ENCODE measurements at places on chromosomes 5 and 9.

DNA sequence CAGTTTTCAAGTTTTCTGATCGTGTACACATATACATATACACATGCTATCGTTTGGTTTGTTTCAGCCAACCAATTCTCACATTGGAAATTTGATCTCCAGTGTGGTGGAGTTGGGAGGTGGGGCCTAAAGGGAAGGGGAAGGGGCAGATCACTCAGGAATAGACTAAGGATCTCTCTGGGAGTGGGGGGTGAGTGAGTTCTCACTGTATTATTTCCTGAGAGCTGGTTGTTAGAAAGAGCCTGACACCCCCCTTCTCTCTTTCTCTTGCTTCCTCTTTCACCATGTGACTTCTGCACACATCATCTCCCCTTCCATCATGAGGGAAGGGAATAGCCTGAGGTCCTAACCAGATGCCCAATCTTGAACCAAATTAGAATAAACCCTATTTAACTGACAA, 551.7 kb downstream of the MAT2B start:
- DNase-seq = no peak

GRCh38 chr9:133045132-133045531, 14.3 kb downstream of the GTF3C5 start:
- DNase-seq = no peak

- no peak for DNase-seq
Measured at GRCh38 chr5:173281910-173282309, 46.3 kb downstream of the STC2 start.

- DNase-seq = no peak
Measured at GRCh38 chr5:80193401-80193800, 62.4 kb downstream of the SERINC5 start.

- DNase-seq = no peak
Measured at GRCh38 chr5:149410721-149411432, 31.8 kb upstream of the IL17B start.

GRCh38 chr5:29412979-29413378, 1780.5 kb upstream of the CDH6 start:
- DNase-seq = no peak

DNA sequence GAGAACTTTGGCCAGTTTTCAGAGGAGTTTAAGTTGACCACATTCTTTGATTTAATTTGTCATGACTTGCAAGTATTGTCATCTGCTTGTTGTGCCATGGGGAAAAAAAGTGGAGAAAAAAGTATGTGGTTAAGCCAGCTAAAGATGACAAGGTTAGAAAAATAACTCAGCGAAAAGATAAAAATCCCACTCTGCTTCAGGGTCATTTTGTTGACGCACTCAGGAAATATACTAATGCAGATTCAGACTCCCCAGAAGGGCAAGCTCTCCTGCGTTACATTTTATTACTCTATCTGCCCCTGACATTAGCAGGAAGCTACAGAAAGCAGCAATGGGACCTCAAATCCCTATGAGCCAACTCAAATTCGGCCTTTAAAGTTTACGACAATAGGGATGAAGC, 27.6 kb upstream of the TESK1 start:
- DNase-seq = no peak

DNA sequence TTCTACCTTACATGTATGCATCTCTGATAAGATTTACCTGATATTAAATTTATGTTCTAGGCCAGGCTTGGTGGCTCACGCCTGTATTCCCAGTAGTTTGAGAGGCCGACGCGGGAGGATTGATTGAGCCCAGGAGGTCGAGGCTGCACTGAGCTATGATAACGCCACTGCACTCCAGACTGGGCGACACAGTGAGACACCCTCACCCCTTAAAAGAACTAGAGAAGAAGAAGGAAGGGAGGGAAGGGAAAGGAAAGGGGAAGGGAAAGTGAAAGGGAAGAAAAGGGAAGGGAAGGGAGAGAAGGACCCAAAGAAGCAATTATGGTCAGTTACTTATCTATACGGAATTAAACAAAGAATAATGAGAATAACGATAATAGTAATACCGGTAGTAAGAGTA, 1.2 kb upstream of the RFK start:
- DNase-seq = no peak
